CD4-positive, alpha-beta T cell (primary cell): ENCODE measurements at places on chromosomes 6 and 20. TPM values are rescaled to one million over a fixed set of nuclear protein-coding genes. Genes with fewer than 3 reads are reported as not detected.

GRCh38 chr6:137105375-137105774, 60.6 kb upstream of the IL20RA start:
- no peak for DNase-seq

GRCh38 chr20:41133709-41134361, 3.5 kb upstream of the PLCG1 start:
- DNase-seq, result peak; percentile 56

DNA sequence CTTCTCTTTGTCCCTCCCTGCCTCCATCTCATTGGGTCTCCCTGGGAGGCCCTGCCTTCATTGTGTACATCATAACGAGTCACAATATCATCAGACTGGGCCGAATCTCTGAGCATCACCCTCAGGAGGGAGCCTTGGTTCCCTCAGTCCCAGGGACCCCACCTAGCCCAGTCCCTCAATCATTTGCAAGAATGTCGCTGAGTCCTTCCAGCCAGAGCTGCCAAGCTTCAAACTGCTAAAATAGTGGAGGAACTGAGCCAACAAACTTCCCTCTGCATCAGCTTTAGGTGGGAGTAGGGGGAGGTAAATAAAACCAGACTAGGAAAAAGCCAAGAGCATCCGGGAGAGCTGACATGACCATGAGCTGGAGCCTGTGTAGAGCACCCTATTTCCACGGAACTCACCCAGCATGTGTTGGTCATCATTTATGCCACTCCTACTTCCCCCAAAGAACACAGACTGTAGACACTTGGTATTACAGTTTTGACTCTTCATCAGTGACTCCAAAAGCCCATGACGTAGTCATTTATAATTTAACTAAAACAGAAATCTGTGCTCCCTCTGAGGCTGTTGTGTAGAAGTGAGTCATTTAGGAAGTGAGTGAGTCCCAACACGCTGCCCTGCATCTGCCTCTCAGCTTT, 28.8 kb upstream of the IL17A start:
- no peak for DNase-seq

- no peak for DNase-seq
These were observed 94.4 kb upstream of the ZNF217 start for GRCh38 chr20:53688085-53688484.

- no peak for DNase-seq
These were observed 103.3 kb downstream of the TNFAIP3 start for GRCh38 chr6:137970368-137970767.

DNA sequence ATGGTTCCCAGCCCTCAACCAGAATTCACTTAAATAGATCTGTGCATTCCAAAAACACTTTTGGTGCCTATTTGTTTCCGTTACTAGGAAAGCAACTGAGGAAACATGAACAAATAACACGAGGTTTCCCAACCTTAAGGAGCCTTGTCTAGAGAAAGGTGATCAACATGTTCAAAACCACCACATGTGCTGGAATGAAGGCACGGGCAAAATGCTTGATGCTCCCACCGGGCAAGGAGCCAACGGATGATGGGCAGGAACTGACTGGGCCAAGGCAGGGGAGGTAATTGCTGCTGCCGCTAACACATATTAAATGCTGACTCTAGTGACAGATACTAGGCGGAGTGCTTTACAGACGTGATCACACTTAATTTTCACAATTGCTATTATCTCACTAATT, 2.5 kb downstream of the MYLK4 start:
- no peak for DNase-seq

- no peak for DNase-seq
These were observed 3.2 kb downstream of the MARCKS start for GRCh38 chr6:113860181-113860955.

GRCh38 chr20:5888041-5888440, 62.3 kb downstream of the TRMT6 start:
- DNase-seq, result no peak

DNA sequence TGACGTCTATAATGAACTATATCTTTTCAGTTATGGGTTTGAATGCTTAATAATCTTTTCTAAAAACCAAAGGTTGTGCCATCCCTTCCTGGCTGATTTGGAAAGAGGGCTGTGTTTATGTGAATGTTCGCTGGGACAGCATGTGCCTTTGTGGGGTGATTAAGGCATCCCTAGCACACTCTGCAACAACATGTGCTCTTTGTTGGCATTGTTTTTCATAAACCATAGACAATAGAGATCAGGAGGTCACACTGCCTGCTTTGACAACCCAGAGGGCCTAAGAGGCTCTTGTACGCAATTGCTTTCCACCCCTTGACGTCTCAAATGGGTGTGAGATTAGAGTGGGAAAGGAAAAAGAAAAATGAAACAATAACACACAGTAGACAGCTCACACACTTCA, 116.0 kb downstream of the LRRC1 start:
- DNase-seq, result no peak

GRCh38 chr6:43434001-43434840, 6.9 kb downstream of the ABCC10 start:
- DNase-seq, result no peak

GRCh38 chr6:125717120-125717731, 32.2 kb upstream of the HEY2 start:
- DNase-seq, result no peak

GRCh38 chr6:166588691-166589336, 2.3 kb upstream of the RAMACL start:
- no peak for DNase-seq

DNA sequence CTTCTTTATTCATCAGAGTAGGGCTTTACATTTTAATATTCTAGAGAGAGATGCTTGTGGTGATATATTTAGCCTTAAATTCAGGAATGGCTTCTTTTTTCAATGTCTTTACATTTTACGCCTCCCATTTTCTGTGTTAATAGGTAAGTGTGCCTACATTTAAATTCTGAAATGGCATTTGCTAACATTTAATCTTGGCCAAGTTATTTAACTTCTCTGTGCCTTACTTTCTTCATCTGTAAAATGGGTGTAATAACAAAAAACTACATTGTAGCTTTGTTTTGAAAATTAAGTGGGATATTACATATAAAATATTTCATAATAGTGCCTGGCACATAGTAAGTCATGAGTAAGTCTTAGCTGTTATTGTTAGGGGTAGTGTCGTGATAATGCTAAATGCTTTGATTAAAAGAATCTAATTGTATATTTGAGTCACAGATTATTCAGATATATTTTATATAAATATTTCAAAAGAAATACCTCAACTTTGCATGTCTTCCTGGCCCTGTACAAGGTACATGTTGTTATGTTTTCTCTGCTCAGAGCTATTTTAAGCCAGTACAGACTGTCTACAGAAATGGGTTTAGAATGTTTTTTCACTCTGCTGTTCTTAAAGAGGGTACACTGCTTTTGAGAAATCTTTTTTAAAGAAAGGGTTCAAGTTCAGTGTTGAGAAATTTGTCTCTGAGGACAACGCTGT, 18.8 kb downstream of the CARMIL1 start:
- no peak for DNase-seq

DNA sequence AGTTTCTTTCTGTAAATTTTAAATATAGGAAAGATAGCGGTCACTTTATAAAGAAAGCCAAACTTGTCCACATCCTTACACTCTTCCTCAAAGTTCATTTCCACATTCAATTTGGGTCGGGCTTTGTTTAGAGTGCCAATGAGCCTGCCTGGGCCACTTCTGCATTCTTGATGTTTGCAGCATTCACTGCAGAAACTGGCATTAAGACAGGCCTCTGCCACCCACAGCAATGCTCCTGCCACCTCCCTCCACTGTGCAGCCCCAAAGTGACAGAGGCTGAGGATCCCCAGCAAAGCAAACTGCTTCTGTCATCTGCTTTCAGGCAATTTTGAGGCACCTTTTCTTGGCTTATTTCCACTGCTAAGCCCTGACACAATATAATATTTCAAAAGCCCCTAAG, 61.2 kb downstream of the TNFAIP3 start:
- DNase-seq, result no peak

DNA sequence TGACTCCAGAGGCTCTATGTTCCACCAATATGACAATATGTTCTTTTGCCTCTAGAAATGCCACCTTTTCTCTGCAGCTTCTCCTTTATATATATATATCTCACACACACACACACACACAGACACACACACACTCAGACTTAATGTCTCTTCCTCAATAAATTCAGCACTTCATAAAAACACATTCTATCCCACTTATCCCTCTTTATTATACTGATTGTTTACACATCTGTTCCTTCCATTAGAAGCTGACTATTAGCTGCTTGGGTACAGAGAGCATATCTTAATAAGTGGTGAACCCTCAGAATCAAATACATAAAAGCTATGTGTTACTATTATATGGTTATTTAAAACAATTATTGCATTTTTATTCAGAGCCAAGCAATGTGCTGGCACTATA, 23.3 kb downstream of the NRSN1 start:
- no peak for DNase-seq

- no peak for DNase-seq
These were observed 161.4 kb downstream of the PDE7B start for GRCh38 chr6:136012943-136013342.

DNA sequence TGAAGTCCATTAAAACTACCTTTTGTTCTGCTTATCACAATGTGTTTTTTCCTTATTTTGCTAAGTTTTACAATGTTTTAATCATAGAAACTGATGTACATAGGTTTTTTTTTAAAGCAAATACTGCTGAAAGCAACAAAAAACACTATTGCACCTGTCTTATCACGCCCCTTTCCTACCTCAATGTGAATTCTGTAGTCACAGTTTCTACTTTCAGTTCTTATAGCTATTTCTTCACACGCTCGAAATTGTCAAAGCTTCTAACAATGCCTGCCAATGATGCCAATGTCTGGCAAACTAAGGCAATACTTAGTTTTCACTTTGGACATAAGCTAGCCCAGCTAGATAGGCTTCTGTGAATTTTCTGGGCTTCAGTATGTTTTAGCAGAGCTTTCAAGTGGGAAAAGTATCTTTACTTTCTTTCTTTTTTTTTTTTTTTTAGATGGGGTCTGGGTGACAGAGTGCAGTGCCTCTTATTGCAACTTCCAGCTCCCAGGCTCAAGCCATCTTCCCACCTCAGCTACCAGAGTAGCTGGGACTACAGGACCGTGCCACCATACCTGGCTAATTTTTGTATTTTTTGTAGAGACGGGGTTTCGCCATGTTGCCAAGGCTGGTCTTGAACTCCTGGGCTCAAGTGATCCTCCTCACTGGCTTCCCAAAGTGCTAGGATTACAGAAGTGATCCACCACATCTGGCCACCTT, 85.5 kb upstream of the HTR1B start:
- no peak for DNase-seq

- DNase-seq, result no peak
These were observed 33.5 kb upstream of the SYNCRIP start for GRCh38 chr6:85676086-85676729.

DNA sequence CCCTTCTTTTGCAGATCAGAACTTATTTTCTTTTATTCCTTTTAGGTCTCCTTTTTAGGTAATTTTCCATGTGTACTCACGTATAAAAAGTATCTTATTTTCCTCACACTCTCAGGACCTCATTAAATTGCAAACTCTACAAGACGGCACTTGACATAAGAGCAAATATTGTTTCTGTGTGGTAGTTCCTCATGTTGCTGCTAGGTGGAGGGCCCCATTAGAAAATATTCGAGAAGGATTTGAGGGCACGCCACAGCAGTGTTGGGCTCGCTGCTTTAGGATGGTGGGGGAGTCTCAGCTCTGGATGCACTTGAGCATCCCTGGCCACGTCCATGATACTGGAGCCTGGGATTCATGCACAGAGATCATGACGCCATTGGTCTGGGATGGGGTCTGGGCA, 64.9 kb upstream of the ZFP64 start:
- no peak for DNase-seq

DNA sequence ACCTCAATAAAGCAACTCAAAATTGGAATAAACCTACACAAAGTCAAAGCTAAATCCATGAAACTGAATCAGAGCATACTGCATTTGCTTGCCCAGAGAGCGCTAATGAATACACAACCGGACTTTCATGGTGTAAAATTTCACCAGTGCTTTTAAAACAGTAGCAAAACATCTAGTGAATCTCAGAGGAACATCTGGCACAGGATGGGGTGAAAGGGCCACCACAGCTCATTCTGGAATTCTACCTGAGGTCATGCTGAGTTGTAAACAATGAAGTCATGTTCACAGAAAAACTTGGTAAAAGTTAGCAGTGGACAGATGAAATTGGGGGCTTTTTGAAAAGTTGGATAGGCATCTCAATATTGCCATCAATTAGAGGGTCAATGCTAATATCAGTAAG, 125.6 kb upstream of the STXBP5 start:
- no peak for DNase-seq

DNA sequence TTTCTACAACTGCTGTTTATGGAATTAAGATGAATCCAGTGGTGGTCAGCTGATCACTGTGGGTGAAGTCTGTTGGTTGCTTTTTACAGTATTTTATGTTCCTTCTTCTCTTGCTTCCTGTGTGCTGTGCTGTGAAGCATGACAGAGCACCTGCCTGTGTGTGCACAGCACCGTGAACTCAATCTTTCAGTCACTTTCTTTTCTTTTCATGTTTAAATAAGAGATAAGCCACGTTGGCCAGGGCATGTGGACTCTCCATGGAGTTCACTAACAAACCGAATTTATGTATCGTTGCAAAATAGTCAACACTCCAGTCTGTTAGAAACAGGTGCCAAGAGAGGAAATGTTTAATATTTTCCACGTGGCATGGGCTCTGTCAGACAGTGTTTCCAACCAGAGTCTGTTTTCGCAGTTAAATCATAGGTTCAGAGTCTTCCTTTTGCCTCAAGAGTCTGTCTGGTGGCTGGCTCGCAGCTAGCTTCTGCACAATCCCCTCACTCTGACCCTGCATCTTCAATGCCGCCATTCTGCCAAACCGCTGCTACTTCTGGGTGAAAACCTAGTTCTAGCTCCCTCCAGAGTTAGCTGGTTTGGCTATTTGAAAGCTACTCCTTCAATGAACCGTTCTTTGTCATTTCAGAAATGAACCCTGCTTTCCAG, 73.2 kb downstream of the QRSL1 start:
- DNase-seq, result no peak

- no peak for DNase-seq
These were observed 84.7 kb downstream of the PHACTR3 start for GRCh38 chr20:59688999-59689398.

- peak; percentile 49 for DNase-seq
These were observed at the start of gene BCL2L1 for GRCh38 chr20:31722257-31723068. Gene BCL2L1 (minus strand): TSS chr20:31722868. CDS start chr20:31722218, 650 bp downstream.

KCNK17 gene
- total RNA-seq, result not detected

ERVFRD-1 gene
- total RNA-seq, result not detected

BMP5 gene
- total RNA-seq, result not detected

C6orf58 gene
- total RNA-seq, result not detected

GTSF1L gene
- total RNA-seq, result not detected

GABRR2 gene
- total RNA-seq, result 0.47 TPM

RAMACL gene
- 0.52 TPM for total RNA-seq

TEAD3 gene
- 0.11 TPM for total RNA-seq

PHACTR1 gene
- total RNA-seq, result 1.3 TPM

HLA-DOA gene
- 6.1 TPM for total RNA-seq

C6orf132 gene
- total RNA-seq, result not detected

MAFB gene
- total RNA-seq, result 3.7 TPM

SLC35D3 gene
- total RNA-seq, result not detected

RGS19 gene
- total RNA-seq, result 9.7 TPM
